Activated CD8-positive, alpha-beta memory T cell treated with anti-CD3 and anti-CD28 coated beads, Interleukin-2, amount 10 ng/mL, durations not matched to agents 7 days and 5 days (primary cell): ENCODE measurements at places on chromosomes 2 and 18. TPM values are rescaled to one million over a fixed set of nuclear protein-coding genes. Genes with fewer than 3 reads are reported as not detected.

Gene REG3A
- not detected for total RNA-seq

GRCh38 chr2:171516793-171517192 lies 5.5 kb upstream of the CYBRD1 start:
- peaks cover 31% of the 10 kb centered on the region for H3K27me3 ChIP-seq
- no peak overlapping the region for H3K4me3 ChIP-seq
- peaks cover 5% of the 10 kb centered on the region for H3K4me1 ChIP-seq
- no peaks in the 10 kb centered on the region for H3K36me3 ChIP-seq
- no peak overlapping the region for H3K27ac ChIP-seq
- DNase-seq, result no peak

Gene PLGLB1
- 3.3 TPM for total RNA-seq

Gene PLEKHB2
- 58.5 TPM for total RNA-seq

DNA sequence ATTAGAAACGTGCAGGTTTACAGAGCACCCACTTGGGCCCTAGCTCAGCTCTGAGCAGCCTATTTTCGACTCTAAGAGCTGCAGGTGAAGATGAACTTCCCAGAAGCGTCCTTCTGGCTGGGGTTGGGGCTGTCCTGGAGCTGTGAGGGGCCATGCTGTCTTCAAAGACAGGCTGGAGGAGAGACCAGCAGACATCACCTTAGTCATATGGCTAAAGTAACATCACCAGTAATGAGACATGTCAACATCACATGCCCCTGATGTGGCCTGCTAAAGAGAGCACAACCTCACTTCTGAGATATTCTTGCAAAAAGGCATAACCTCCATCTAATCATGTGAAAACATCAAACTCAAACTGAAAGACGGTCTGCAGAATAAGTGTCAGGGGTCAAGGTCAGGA lies 87.2 kb upstream of the ZNF532 start:
- H3K4me1 ChIP-seq, result no peaks in the 10 kb centered on the region
- no peak for DNase-seq
- H3K36me3 ChIP-seq, result no peaks in the 10 kb centered on the region
- no peak overlapping the region for H3K27ac ChIP-seq
- H3K4me3 ChIP-seq, result no peak overlapping the region
- H3K27me3 ChIP-seq, result peaks cover 5% of the 10 kb centered on the region

DNA sequence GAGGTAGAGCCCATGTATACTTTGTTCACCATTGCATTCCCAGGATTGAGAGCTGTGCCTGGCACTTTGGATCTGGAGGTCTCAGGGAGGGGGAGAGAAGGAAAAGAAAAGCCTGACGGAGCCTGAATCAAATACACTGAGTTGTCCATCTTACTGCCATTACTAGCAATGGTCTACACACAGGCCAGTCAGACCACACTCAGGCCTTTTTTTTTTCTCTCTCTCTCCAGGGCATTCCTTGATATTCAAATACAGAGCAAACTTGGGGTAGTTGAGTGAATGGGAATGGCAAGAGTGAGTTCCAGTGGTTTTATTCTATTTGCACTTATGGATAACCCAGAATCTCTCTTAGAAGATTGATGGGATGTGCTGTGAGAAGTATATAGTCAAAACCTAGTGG lies 11.8 kb downstream of the DSEL start:
- H3K36me3 ChIP-seq, result no peaks in the 10 kb centered on the region
- no peak for DNase-seq
- H3K4me3 ChIP-seq, result no peak overlapping the region
- no peaks in the 10 kb centered on the region for H3K4me1 ChIP-seq

DNA sequence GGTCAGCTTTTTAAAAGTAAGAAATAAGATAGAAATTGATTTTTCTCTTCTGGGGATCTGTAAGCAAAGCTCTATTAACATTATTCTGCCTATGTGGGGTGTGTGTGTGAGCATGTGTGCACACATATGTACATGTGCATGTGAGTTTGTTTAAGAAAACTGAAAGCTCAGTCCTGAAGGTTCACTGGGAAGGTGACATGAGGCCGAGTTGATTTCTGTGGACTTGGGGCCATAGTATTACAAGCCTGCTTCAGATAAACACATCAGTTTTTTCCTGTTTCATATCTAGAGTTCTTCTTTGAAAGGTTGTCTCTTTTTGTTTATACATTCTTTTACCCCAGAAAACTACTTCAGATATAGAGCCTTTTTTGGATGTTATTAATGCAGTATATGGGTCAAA lies 83.4 kb downstream of the SERPINB8 start:
- no peaks in the 10 kb centered on the region for H3K36me3 ChIP-seq
- H3K27me3 ChIP-seq, result no peaks in the 10 kb centered on the region
- H3K4me3 ChIP-seq, result no peak overlapping the region
- DNase-seq, result no peak

Gene CXCR1
- 0.54 TPM for total RNA-seq

GRCh38 chr2:46645681-46646162 lies 166.4 kb downstream of the TMEM247 start:
- H3K27me3 ChIP-seq, result no peaks in the 10 kb centered on the region
- peaks cover 7% of the 10 kb centered on the region for H3K4me1 ChIP-seq
- no peak for DNase-seq
- H3K27ac ChIP-seq, result no peak overlapping the region

DNA sequence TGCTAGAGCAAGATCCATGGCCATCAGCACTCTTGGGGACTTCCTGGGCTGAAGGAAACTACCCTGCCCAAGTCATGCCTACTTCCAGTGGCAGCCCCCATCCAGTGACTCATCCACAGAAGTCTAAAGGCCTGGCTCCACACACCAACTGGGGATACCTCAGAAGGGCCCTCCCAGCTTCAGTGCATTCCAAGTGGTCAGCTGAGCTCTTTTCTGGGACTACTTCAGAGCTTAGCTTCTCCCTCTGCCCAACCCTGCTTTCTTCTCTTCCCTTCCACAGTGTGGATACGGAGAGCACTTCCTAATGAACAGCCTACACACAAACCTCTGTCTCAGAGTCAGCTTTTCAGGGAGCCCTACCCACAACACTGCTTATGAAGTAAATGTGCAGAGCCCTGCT lies 66.5 kb downstream of the CLHC1 start:
- H3K4me3 ChIP-seq, result no peak overlapping the region
- H3K27ac ChIP-seq, result no peak overlapping the region
- no peak for DNase-seq
- no peaks in the 10 kb centered on the region for H3K36me3 ChIP-seq
- H3K27me3 ChIP-seq, result no peaks in the 10 kb centered on the region
- no peaks in the 10 kb centered on the region for H3K4me1 ChIP-seq

GRCh38 chr2:17672583-17673317 lies 80.9 kb downstream of the SMC6 start:
- H3K27me3 ChIP-seq, result no peaks in the 10 kb centered on the region
- peaks cover 13% of the 10 kb centered on the region for H3K4me1 ChIP-seq
- H3K4me3 ChIP-seq, result no peak overlapping the region
- DNase-seq, result no peak

- DNase-seq, result no peak
- peaks cover 10% of the 10 kb centered on the region for H3K27me3 ChIP-seq
- H3K4me1 ChIP-seq, result no peaks in the 10 kb centered on the region
- no peak overlapping the region for H3K27ac ChIP-seq
- no peaks in the 10 kb centered on the region for H3K36me3 ChIP-seq
Measured at GRCh38 chr18:2459886-2460285, 111.4 kb downstream of the METTL4 start.

DNA sequence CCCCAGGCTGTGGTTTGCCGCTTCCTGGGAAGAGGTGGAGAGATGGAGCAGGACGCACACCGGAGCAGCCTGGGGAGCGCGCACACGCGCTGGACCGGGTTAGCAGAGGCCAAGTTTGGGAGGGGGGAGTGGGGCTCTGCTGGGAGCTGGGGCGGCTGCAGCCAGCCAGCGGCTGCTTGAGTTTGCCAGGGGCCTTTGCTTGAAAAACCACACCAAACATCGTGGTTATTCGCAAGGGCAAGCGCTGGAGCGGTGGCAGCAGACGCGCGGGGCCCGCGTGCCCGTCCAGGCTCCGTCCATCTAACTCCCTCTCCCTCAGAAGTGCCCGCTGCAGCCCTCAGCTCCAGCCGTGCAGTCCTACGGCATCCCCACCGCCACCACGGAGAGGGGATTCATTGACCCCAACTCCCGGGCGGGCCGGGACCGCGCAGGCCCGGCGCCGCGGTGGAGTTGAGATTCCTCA lies 4.6 kb downstream of the PTGR3 start:
- peaks cover 27% of the 10 kb centered on the region for H3K27me3 ChIP-seq
- peaks cover 36% of the 10 kb centered on the region for H3K4me1 ChIP-seq
- H3K4me3 ChIP-seq, result no peak overlapping the region

GRCh38 chr2:99504844-99505584 lies 15.2 kb upstream of the REV1 start:
- no peak overlapping the region for H3K4me3 ChIP-seq
- DNase-seq, result no peak
- peaks cover 7% of the 10 kb centered on the region for H3K27me3 ChIP-seq
- H3K36me3 ChIP-seq, result no peaks in the 10 kb centered on the region
- H3K27ac ChIP-seq, result no peak overlapping the region

Gene PNO1
- 10.5 TPM for total RNA-seq

DNA sequence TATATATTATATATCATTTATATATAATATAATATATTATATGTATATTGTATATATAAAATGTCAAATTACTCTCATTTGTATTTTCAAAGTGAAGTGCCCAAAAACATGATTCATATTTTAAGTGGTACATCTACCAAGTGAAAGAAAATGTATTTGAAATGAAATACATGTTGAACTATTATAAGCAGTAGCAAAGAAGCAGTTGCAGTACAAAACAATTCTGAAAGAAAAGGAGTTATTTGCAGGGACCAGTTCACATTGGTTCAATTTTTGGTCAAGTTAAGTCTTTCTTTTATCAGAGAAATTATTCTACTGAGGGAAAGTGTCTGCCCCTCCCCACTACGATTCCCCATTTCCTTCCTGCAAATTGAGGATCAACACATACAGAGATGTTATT lies 51.9 kb downstream of the APLF start:
- H3K36me3 ChIP-seq, result peaks cover 11% of the 10 kb centered on the region
- no peaks in the 10 kb centered on the region for H3K27me3 ChIP-seq
- DNase-seq, result no peak
